Peyer's patch (tissue), 4 donors: ENCODE measurements at places on chromosomes 12 and 14.
A peak's percentile ranks its signal among the peaks of the same experiment; 100 is the strongest.

GRCh38 chr12:97336900-97337751 lies 125.5 kb upstream of the RMST start:
- no peak for DNase-seq

- DNase-seq: peak; percentile 88
Observed at GRCh38 chr14:96204151-96205058, at the start of gene BDKRB2. BDKRB2 (plus strand) TSS chr14:96204839; CDS start chr14:96237108, 32,269 bp downstream.

- DNase-seq: no peak
Observed at GRCh38 chr12:22100958-22101748, 55.1 kb downstream of the CMAS start.

DNA sequence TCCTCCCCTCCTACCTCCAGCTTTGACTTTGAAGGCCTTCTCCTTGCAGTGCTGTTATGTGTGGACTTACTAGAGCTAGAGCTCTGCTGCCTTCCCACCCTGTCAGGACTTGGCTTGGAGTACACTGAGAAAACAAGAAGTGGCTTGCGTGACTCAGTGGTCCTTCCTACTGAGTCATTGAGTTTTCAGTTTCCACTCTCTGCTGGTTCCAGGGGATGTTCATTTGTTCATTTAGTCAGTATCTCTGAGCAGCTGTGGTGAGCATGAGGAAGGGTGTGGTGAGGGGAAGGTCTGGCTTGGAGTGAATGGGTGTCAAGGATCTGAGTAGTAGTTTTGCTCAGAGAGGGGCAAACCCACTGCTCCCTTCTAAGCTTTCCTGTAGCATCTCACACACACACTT lies 17.2 kb upstream of the ELK3 start:
- DNase-seq: no peak

DNA sequence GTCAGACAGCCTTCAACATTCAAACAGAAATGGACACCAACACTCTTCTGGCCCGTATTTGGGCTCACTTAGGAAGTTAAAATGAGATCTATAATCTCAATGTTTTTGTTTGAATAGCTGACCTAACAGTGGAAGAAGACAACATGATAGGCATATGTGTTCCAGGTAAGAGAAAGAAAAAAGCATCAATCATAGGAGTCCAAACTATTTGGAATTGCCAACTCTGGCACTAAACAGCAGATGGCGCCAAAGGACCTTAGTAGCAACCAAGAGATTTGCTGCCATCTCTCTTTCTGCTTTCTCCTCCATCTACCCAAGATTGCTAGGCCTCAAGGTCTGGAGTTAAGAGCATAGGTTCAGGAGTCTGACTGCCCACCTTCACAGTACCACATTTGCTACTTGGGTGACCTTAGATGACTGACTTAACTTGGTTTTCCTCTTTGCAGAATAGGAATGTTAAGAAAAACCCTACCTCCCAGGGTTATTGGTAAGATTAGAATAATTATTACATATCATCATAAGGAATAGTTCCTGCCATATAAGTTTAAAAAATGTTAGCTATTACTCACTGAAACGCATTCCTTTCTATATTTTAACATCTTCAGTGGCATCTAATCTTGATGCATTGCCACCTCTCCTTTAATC lies 30.2 kb downstream of the PEX5 start:
- DNase-seq: peak; percentile 91

- DNase-seq: no peak
Observed at GRCh38 chr12:75960086-75960910, 71.3 kb downstream of the PHLDA1 start.
